HCEC 1CT (cell line): ENCODE measurements at places on chromosomes 7 and 10.

- peak; percentile 97 for DNase-seq
Observed at GRCh38 chr7:18508443-18509427, 13.2 kb downstream of the HDAC9 start.

- DNase-seq = peak; percentile 78
Observed at GRCh38 chr10:132065491-132066105, at the start of gene JAKMIP3. JAKMIP3 (plus strand) TSS chr10:132065946; CDS start chr10:132104809, 38,863 bp downstream.

DNA sequence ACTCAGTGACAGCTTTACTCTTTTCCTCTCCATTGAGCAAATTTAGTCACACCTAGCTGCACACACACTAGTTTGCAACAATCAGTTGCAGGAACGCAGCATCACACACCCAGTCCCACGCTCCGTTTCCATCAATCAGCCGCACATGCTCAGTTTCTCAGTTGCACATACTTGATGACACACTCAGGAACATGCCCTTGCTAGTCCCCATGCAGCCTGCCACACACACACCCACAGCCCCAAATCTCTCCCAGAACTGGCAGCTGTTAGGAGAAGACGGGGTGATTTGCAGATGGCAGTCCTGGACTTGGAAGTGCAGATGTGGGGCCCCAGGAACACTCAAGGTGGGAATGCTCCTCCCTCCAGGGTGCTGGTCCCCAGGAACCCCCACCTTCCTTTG, 7.7 kb downstream of the LBX1 start:
- no peak for DNase-seq

GRCh38 chr7:142992427-142992826, 30.3 kb upstream of the KEL start:
- DNase-seq = no peak

- no peak for DNase-seq
Observed at GRCh38 chr10:123847686-123848432, 43.7 kb downstream of the CPXM2 start.

- DNase-seq = no peak
Observed at GRCh38 chr10:132434405-132435005, 37.5 kb downstream of the PWWP2B start.

DNA sequence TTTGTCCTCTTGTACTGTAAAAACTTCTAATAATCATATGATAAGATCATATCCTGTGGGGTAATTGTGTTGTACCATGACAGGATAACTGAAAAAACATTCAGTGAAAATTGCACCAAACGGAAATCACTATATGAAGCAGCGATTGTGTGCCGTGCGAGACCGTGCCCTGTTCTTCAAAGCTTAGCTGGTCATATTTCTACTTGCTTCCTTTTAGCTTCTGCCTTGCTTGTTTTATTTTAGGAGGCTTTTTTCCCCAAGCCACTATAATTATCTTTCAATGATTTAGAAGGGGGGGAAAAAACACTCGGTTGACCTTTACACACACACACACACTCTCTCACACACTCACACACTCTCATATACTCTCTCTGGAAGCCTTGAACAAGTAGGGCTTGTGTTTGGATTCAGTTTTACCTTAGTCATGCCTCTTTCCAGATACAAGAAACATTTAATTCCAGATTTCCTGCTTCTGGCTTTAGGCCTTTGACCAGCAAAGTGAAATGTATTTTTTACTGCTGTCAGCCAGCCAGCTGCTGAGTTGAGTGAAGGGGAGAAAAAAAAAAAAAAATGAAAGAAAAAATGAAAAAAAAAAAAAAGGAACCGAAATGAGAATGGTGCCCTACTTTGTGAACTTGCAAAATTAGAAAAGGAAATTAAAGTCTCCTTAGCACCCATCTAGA, 181.4 kb downstream of the ARID5B start:
- peak; percentile 64 for DNase-seq

DNA sequence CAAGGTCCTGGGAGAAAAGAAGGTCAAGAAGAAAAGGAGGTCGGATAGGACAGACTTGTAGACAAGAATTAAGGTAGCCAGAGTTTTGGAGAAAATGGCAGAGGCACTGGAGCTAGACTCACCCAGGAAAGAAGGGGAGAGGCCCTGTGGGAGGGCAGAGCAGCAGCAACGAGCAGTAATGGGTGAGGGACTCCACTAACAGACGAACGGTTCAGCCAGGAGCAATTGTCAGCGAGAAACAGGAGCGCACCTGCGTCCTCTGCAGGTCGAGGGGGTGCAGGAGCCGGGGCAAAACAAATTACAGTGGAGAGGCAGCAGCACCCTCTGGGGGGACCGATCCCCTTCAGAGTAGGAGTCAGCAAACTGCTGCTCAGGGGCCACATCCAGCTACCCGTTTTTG, 18.5 kb upstream of the IGFBP3 start:
- DNase-seq = no peak

DNA sequence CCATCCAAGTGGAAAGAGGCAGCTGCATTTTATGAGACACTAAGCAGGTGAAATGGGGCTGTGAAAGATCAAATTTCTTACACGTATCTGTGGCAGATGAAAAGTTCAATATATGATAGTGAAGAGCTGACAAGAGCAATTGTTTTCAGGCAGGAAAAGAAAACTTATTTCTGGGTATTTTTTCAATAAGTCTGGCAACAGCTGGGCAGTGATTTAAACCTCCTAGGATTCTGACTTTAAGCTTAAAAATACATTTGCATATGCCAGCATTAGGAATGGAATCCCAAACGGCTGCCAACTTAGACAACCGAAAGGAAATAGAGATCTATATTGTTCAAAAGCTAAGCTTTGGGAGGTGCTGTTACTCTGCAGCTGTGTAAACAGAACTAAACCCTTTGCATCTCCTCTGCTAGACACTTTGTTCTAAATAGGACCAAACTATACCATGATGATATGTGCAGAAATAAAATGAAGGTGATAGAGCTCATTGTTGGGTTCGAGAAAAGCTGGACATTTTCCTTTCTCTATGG, 26.1 kb downstream of the DYNC1I1 start:
- no peak for DNase-seq

DNA sequence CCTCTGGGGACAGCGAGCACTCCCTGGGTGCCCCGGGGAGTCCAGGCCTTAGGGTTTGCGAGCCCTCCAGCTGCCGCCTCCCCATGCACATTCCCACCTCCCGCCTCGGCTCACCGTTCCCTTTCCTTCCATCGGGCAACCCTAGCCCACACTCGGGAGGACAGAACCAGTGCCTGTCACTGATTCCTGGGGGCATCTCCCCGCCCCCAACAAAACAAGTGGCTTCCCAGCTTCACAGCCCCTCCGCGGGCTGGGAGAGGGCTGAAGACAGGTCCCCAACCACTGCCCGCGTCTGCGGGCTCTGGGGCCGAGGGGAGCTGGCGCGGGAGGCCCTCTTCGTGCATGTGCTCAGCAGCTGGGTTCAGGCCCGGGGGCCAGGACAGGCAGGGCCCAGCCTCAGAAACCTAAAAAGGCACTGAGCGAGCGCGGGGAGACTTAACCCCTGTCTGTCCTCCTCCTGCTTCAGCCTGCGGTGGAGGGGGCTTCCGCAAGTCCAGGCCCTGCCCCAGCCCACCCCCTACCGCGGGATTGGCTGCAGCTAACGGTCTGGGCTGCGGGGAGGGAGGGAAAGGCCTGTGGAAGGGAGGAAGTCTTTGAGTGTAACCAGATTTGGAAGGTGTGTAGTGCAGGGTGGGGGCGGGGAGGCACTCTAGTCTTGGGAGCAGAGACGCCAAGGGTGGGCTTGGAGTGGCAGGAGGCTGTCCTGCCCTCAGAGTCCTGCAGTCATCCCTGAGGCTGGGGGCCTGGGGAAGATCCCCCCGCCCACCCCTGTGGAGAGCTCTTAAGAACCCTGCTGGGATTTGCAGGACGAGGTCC, 1.2 kb downstream of the FLNC start:
- DNase-seq = peak; percentile 46

GRCh38 chr10:30750971-30751677, 121.6 kb upstream of the LYZL2 start:
- no peak for DNase-seq

GRCh38 chr7:112105584-112106530, 100.3 kb downstream of the DOCK4 start:
- DNase-seq = no peak

GRCh38 chr10:25901199-25901598, 32.8 kb upstream of the MYO3A start:
- no peak for DNase-seq

- no peak for DNase-seq
Observed at GRCh38 chr7:140289804-140290203, 108.5 kb downstream of the SLC37A3 start.

GRCh38 chr10:33412653-33413361, 78.3 kb upstream of the NRP1 start:
- peak; percentile 98 for DNase-seq

- no peak for DNase-seq
Observed at GRCh38 chr10:11246752-11247467, 229.2 kb downstream of the CELF2 start.

DNA sequence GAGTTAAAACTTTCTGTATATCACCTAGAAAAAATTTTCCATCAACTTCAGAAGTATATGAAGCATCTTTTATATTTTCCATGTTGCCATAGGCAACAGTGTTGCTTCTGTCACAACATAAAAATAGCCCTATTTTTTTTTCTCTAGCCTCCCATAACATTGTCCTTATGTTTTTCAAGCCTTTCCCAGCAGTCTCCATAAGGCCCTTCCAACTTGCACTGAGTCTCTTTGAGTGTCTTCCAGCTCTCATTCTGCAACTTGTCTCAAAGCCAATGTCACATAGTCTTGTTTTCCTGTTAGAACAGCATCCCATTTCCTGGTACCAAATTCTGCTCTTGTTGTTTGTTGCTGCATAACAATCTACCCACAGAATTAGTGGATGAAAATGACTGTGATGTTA, 1055.5 kb upstream of the GHITM start:
- DNase-seq = no peak

DNA sequence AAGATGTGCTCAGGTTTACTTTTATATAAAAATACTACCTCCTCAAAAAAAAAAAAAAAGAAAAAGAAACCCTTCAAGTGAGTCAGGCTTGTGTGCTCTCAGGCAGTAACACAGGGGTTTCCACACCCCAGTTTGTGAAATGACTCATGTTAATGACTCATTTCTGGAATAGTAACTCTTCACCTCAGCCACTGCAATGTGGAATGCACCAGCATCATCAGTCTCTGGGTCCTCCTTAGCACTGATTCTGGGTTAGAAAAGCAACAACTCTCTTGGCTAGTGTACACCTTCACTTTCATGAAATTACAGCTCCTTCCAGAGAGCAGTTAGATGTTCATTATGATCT, 110.6 kb downstream of the EMX2 start:
- DNase-seq = peak; percentile 84

DNA sequence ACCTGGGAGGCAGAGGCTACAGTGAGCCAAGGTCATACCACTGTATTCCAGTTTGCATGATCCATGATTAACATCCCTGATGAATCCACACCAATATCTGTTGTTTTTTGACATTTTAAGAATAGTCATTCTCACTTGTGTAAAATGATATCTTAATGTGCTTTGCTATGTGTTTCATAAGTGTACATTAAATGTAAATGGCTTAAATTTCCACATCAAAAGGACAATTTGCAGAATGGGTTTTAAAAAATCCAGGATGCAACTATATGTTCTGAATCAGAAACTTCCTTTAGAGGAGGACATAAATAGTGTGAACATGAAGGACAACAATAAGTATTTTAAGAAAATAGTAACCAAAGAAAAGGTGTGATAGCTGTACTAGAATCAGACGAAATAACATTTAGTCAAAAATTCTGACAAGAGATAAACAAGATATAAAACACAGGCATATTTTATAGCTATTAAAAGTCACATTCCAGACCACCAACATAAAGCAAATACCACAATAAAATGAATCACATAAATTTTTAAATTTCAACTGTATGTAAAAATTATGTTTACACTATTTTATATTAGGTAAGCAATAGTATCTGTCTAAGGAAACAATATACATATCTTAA, 42.4 kb downstream of the AKR1C3 start:
- DNase-seq = no peak

DNA sequence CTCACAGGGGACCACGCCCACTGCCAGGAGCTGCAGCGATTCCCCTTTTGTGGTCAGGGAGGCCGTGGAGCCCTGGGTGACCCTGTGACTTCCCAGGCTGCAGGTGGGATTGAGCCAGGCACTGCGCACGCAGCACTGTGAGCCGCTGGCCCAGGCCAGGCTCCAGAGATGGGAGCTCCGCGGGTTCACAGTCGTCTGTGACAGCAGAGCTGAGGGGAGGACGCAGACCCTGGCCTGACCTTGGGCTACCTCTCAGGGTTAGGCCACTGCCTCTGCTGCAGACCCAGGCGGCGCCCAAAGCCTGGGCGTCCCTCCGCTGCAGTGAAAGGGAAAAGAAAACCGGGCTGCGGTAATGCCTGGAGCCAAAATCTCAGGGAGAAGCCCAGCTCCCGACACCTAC, 107.5 kb upstream of the GPR26 start:
- DNase-seq = no peak

DNA sequence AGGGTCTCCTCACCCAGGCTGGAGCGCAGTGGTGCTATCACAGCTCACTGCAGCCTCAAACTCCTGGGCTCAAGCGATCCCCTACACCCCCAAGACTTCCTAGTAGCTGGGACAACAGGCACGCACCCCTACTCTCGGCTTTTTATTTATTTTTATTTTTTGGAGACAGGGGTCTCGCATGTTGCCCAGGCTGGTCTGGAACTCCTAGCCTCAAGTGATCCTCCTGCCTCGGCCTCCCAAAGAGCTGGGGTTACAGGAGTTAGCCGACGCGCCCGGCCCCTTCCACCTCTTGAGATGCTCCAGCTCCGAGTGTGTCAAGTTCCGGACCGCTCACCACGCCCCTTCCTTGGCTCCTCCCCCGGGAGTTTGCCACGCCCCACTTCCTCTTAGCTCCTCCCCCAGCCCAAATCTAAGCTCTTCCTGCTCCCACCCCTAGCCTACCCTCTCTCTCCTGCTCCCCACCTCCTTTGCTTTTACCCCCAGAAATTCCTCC, 6.3 kb downstream of the NAT16 start:
- peak; percentile 68 for DNase-seq

DNA sequence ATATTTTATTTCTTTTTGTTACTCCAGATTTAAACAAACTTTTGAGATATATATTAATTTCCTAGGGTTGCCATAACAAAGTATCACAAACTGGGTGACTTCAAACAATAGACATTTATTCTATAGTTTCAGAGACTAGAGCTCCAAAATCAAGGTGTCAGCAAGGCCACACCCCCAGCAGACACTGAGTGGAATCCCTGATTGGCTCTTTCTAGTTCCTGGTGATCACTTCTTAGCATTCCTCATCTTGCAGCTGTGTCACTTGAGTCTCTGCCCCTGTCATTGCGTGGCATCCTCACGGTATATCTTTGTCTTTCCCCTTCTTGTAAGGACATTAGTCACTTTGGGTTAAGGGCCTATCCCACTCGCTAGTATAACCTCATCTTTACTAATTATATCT, 7.6 kb upstream of the SLC26A3 start:
- DNase-seq = no peak

DNA sequence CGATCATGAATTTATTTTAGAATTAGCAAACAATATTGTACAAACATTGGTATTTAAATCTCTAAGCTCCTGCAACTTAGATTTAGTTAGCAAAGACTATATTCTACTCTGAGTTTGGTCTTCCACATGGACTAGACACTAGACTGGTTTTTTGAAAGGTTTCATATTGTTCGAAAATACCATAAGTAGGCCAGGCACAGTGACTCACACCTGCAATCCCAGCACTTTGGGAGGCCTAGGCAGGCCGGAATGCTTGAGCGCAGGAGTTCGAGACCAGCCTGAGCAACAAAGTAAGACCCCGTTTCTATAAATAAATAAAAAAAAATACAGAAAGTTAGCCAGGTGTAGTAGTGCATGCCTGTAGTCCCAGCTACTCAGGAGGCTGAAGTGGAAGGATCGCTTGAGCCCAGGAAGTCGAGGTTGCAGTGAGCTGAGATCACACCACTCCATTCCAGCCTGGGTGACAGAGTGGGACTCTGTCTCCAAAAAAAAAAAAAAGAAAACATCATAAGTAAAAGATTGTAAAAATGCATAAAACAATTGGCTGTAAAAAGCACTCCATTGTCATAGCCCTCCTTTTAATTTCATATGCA, 73.1 kb downstream of the ABCC2 start:
- DNase-seq = no peak
